ENCODE measurements at places on chromosomes 11 and 22. TPM values are rescaled to one million over a fixed set of nuclear protein-coding genes. Genes with fewer than 3 reads are reported as not detected.

The MS4A12 gene
- total RNA-seq = not detected

- DNase-seq = no peak
Measured at GRCh38 chr11:125374398-125374797, 121.7 kb downstream of the FEZ1 start.

DNA sequence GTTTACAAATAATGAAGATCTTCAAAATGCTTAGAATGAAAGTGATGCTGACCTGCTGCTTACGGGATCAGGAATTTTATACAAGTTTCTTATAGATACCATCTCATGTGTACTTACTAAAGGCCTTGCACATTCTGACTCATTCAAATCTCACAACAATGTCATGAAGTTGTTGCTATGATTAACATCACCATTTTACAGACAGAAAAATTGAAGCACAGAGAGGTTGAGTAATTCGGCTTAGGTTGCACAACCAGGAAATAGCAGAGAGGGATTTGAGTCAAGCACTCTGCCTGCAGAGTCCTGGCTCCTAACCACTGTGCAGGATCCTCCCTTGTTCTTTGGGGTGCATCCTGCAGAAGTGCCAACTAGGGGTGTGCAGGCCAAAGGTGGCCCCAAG, 471.9 kb downstream of the MIAT start:
- DNase-seq = no peak

GRCh38 chr22:37187552-37187890, 526 bp downstream of the C1QTNF6 start:
- no peak for DNase-seq

- DNase-seq = no peak
Measured at GRCh38 chr11:117891362-117891761, 14.9 kb upstream of the FXYD6 start.

GRCh38 chr11:126310992-126311310, 7.1 kb downstream of the DCPS start:
- DNase-seq = no peak

GRCh38 chr11:75518204-75518549, 7.6 kb downstream of the GDPD5 start:
- no peak for DNase-seq

Measured in heart left ventricle (tissue), 16 donors.